Upper lobe of right lung (tissue), 1 donor: ENCODE measurements at places on chromosomes 5 and 9. TPM values are rescaled to one million over a fixed set of nuclear protein-coding genes. Genes with fewer than 3 reads are reported as not detected.

ARSI gene
- total RNA-seq = 4.0 TPM

GPSM1 gene
- total RNA-seq = 27.3 TPM

DNA sequence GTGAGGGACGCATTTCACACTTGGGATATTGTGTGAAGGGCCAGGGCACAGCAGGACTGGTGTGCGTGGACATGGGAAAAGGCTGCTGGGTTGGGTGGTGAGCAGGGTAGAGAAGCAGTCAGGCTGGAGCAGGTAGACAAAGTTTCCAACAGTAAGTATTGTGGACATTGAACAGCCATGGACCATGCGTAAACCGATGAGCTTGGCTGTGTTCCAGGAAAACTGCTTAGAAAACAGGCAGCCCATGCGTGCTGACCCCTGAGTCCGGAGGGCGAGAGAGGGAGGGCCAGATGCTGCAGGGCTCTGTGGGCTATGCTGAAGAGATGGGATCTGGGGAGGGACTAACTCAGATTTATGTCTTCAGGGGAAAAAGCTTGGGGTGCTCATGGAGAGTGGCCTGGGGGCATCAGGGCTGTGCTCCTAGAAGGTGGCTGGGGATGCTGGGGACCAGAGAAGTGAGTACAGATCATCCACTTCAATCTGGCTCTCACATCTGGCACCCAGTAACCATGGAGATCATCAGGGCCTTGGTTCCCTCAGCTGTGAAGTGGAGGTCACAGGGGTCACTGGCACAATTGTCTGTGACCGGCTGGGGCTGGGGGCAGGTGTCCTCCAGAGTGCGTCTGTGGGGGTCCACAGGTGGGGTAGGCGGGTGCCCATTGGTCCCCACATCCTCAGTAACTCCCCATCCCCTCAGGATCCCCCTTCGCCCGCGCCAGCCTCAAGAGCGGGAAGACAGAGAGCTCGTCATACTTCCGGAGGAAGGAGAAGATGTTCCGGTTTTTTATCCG is 93.3 kb downstream of the CACNA1B start:
- H3K27ac ChIP-seq = no peak overlapping the region
- H3K36me3 ChIP-seq = no peaks in the 10 kb centered on the region
- no peak overlapping the region for H3K4me3 ChIP-seq
- H3K27me3 ChIP-seq = no peaks in the 10 kb centered on the region

SLC6A3 gene
- total RNA-seq = 0.52 TPM

MYOT gene
- total RNA-seq = not detected

DCANP1 gene
- total RNA-seq = not detected

DNA sequence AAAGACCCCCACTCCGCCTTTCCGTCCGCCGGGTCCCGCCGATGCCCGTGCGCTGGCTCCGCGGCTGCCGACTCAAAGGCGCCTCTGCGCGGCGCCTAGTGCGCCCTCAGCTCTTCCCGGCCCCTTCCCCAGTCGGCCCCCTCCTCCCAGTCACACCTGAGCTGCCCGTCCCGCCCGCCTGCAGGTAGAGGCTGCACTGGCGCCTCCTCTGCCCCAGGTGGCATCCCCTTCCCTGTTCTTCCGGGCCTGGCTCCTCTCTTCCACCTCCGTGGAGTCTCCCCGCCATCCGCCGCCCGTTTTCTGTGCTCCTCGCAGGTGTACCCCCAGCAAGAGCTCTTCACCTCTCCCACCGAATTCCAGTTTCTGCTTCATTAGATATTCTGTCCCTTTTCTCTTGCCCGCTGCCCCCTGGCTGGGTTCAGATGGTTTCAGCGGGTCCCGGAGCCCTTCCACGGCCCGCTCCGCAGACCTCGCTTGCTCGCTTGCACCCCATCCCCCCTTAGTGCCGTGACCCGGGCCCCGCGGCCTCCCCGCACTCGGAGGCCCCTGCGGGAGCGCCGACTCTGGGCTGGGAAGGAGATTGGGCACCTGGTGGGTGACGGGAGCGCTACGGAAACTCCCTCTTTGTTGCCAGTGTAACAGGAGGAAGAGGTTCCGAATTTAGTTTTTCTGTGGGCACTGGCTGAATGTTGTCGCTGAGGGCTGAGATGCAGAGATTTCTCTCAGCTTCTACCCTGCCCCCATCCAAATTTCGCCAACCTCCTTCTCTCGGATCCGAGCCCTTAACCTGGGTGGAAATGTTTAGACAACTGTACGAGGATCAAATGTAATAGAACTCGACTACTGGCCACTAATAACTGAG is 809 bp downstream of the SLC44A1 start:
- peak; percentile 89 for DNase-seq
- H3K27ac ChIP-seq = peak overlapping the region; percentile 83
- no peaks in the 10 kb centered on the region for H3K36me3 ChIP-seq
- H3K4me3 ChIP-seq = peak overlapping the region; percentile 69

- H3K36me3 ChIP-seq = no peaks in the 10 kb centered on the region
- H3K27ac ChIP-seq = no peak overlapping the region
- H3K4me3 ChIP-seq = no peak overlapping the region
- no peak for DNase-seq
These were observed 570.7 kb downstream of the CAAP1 start for GRCh38 chr9:26321935-26322334.

DNA sequence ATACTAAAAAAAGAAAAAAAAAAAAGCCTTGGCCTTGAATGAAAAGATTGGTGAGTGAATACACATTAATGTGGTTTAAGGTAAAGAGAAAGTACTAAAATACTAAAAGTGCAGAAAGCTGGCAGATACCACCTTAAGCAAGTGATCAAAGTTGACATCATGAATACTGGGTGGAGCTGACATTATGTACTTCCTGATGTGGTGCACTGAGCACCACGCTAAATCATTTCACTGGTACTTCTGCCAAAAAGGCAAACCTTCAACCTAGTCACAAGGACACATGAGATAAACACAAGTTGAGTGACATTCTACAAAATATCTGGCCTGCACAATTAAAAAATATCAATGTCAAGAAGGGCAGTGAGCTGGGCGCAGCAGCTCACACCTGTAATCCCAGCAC is 33.8 kb upstream of the PANK3 start:
- no peak overlapping the region for H3K4me3 ChIP-seq
- no peaks in the 10 kb centered on the region for H3K27me3 ChIP-seq
- H3K36me3 ChIP-seq = no peaks in the 10 kb centered on the region
- no peak overlapping the region for H3K27ac ChIP-seq
- DNase-seq = no peak

DNA sequence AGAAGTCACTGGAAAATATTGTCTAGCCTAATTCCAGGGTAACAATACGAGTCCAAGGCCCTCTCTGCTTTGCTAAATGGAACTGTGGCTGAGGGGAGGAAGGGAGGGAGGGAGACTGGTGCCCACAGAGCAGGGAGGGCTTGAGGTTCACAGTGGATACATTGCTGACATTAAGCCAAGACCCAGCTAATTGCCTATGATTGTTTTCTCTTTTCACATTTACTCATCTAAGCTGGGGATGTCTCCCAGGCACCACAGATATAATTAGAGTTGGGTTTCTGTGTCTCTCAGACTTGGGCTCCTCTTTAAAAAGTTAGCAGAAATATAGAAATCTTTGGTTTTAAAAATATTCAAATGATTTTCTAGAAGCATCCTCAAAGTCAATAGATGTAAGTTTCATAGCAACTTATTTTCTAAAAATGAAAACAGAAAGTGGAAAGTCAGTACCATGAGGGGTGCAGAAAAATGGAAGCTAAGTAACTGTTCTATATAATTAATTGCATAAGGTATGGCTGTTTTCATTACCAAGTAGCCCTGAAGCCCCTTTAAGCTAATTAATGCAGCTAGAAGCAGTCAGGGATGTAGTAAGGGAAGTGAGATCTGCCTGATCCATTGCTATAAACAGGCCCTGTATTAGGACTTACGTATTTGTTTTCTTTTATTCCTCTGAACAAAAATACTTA is 259.8 kb downstream of the NDUFS4 start:
- no peaks in the 10 kb centered on the region for H3K36me3 ChIP-seq
- no peak overlapping the region for H3K4me3 ChIP-seq
- DNase-seq = no peak
- H3K4me1 ChIP-seq = no peaks in the 10 kb centered on the region
- no peaks in the 10 kb centered on the region for H3K27me3 ChIP-seq
- no peak overlapping the region for H3K27ac ChIP-seq

DNA sequence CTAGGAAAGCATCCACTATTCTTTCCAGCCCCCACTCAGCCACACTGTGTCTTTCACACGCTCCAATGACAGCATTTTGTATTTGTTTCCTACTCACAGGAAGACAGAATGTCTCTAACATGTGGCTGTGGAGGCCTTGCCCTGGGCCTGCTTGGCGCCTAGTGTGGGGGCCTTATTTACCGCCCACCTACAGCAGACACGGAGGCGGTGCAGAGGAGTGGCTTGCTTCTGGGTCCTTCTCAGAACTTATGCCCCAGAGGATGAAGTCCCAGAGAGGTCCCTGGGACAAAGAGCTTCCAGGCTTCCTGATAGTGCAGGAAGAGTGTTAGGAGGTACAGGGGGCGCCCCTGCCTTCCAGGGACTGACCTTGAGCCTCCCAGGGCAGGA is 8.5 kb upstream of the MRNIP start:
- peaks cover 67% of the 10 kb centered on the region for H3K36me3 ChIP-seq
- no peak for DNase-seq
- H3K27ac ChIP-seq = no peak overlapping the region
- no peak overlapping the region for H3K4me3 ChIP-seq
- H3K27me3 ChIP-seq = no peaks in the 10 kb centered on the region
- no peaks in the 10 kb centered on the region for H3K4me1 ChIP-seq

- DNase-seq = no peak
- H3K27me3 ChIP-seq = peaks cover 9% of the 10 kb centered on the region
- H3K4me1 ChIP-seq = peaks cover 15% of the 10 kb centered on the region
- H3K4me3 ChIP-seq = peak overlapping the region; percentile 70
These were observed 158.8 kb downstream of the C9orf152 start for GRCh38 chr9:110048976-110049698.

DNA sequence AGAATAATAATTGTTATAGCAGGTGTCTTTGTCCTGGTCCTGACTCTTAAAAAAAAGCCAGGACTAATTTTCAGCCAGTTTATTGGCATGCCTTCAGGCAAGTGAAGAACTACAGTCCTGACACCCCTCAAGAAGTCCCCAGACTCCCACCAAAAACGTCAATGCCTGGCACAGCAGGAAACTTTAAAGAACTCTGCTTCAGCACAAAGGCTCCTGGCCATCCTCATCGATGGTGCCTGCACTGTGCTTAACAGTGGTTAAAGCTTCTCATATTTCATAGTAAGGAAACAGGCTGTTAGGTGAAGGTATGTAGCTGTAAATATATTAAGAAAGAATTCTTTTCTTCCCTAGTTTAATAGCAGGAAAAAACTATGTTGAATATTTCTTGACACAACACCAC is 280.1 kb upstream of the PUM3 start:
- no peak for DNase-seq
- no peaks in the 10 kb centered on the region for H3K27me3 ChIP-seq
- no peaks in the 10 kb centered on the region for H3K36me3 ChIP-seq
- no peak overlapping the region for H3K4me3 ChIP-seq
- H3K4me1 ChIP-seq = no peaks in the 10 kb centered on the region

- H3K4me3 ChIP-seq = no peak overlapping the region
- peak; percentile 66 for DNase-seq
- H3K36me3 ChIP-seq = no peaks in the 10 kb centered on the region
- no peaks in the 10 kb centered on the region for H3K27me3 ChIP-seq
- H3K4me1 ChIP-seq = peaks cover 50% of the 10 kb centered on the region
- peak overlapping the region; percentile 84 for H3K27ac ChIP-seq
These were observed 98.3 kb upstream of the PHYKPL start for GRCh38 chr5:178330791-178331404.

HK3 gene
- total RNA-seq = 50.5 TPM

DNA sequence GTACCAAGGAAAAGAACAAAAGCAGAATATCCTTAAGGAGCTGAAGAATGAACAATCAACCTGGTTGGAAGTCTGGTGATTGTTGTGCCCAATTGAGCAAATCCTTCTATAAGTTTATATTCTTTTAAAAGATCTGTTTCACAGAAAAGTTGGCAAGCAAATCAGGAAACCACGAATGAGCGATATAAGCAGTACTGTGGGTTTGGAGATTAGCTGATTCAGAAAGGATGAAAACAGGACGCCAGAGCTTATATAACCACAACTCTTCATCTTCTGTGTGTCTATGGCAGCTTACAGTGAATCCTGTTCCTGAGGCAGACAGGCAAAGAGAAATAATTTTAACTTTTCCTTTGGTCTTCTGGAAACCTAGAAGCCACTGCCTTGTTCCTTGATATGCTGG is 61.7 kb downstream of the SLC38A9 start:
- H3K4me1 ChIP-seq = peaks cover 6% of the 10 kb centered on the region
- peak overlapping the region; percentile 4 for H3K27ac ChIP-seq
- no peak for DNase-seq
- no peaks in the 10 kb centered on the region for H3K36me3 ChIP-seq
- H3K27me3 ChIP-seq = no peaks in the 10 kb centered on the region
